ENCODE measurements at places on chromosomes 3 and 15.

- no peak for DNase-seq
Observed at GRCh38 chr15:26877831-26878230, 11.0 kb downstream of the GABRA5 start.

DNA sequence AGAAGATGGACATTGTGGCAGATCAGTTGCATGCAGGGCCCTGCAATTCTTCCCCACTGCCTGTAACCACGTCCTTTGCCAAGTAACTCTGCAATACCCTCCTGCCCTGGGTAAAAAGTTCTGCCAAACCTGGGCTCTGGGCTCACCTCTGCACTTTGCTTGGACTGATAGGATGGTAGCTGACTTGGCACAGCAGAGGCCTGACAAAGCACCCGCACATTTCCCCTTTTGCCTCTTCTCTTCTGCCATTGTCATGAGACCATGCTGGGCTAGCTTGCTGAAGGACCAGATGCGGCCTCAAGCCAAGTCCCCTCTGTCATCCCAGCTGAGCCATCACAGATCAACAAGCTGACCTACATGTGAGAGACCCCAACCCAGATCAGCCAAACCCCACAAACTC is 122.4 kb downstream of the SMAD6 start:
- no peak for DNase-seq

DNA sequence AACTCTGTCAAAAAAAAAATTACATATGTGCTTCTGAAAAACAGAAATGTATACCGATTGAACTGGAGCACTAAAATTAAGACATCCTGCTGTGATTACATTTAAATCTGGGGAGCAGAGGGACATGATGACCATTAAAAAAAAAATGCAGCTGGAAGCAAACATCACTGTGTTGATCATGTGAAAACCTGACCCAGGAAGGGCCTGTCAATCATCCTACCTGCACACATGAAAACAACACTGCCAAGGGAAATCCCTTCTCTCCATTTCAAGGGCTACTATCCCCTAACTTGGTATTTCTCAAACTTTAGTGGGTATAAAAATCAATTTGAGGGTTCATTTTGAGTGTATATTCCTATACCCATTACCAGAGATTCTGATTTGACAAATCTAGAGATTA is 719.9 kb upstream of the CBLB start:
- DNase-seq: no peak

DNA sequence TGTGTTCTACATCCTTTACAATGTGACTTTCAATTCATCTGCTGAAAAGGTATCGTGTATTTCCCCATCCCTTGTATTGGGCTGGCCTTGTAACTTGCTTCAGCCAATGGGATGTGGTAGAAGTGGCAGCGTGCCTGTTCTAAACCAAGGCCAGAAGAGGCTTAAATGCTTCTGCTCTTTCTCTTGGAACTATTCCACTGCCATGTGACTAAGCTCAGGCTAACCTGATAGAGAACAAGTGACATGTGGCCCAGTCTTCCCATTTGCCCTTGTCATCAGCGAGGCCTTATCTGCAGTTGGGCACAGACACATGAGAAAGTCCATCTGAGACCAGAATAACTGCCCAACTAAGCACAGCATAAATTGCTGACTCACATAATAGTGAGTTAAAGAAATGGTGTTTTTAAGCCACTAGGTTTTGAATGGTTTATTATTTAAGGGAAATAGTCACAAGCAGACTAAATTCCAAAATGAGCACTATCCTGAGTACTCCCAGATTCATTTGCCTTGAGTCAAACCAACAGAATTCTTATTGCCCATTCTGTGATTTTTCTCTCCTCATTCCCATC is 230.2 kb downstream of the CPNE4 start:
- DNase-seq: no peak

DNA sequence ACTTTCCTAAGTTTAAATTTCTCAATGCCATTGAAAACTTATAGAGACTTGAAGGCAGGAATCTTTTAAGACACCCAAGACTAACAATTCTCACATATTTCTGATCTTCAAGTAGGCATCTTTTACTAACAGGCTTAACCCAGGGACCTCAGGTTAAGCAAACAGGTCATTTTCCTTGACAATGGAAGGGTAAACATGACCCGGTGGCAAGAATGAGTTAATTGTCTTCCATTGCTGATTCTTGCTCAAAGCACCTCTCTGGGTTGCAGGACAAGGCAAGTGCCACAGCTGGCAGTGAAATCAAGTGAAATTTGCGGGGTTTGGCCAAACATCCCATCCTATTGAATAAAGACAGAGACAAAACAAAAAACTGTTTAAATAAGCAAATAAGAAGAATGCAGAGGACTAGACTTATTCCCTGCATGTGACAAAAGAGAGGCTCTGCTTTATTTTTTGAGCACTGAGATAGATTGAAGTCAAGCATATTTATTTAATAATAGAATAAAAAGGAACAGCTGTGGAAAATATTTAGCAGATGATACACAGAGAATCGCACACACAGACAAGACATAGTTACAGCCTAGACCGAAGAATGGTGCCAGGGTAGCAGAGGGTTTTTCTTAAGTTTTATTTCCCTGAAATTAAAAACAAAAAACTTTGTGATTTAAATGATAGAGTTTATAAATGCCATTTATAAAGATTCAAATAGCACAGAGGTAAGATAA is 56.0 kb upstream of the MITF start:
- DNase-seq: no peak

- no peak for DNase-seq
Observed at GRCh38 chr3:46634856-46635255, 22.5 kb downstream of the FAM240A start.

DNA sequence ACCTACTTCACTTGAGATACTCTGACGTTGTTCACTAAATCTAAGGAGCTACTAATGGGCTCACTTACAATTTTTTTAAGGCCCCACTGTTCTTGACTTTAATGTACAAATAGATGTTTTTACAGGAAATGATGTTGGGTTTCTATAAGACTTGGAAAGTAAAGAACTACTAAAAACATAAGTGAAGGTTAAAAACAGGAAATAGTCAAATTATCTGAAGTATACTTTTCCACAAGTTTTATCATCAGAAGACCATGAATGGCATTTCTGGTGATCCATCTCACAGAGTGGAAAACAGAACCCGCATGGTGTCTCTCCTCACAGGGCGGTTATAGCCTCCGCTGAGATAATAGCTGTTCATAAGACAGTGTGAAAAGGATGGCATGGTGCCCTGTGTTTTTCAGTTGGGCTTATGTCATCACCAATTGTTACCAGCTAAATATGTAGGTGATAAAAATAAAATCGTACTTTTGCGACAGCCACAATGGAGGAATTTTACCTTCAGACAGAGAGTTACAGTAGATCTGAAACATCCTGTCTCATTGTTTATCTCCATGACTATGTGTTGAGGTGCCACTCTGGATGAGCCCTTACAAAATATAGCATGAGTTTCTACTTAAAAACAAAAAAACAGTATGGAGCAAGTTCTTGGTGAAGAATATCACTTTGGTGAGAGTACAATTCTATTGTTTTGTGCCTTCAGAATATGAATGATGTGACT is 462.4 kb downstream of the RAP2B start:
- no peak for DNase-seq

DNA sequence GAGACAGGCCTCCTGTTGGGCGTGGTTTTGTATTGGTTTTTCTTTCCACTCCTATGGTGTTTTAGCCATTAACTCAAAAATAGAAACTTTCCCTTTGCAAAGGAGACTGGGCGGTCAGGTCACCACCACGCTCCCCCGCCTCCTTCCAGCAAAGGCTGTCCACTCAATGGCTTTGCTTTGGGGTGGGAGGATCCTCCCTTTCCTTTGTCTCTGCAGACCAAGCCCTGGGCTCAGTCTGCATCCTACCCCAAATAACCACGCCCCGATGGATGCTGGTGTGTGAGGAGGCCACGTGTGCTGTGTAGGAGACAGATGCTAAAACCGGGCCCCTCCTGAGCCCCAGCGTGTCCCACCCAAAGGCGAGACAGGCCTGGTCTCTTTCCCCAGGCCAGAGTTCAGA is 68.5 kb downstream of the GRIP2 start:
- DNase-seq: no peak

DNA sequence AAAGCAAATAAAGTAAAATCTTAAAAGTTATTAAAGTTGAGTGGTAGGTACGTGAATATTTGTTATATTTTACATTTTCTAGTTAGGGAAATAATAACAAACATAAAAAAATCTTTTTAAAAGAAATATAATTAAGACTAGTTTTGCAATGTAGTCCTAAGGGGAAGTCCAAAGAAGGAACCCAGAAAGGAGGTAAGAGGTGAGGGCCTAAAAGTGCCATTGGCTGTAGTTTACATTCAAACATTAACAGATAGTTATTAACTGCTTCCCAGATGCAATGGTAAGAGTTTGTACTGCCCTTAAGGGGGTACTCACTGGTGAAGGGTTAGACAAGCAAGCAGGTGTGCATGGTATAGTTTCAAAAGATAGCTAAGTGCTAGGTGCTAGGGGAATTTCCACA is 79.2 kb downstream of the B3GALNT1 start:
- DNase-seq: no peak

- no peak for DNase-seq
Observed at GRCh38 chr15:39327005-39327730, 253.7 kb upstream of the THBS1 start.

Measured in AG04450 (cell line).